Mesenteric fat pad (tissue), 1 donor: ENCODE measurements at places on chromosomes 6 and 20. TPM values are rescaled to one million over a fixed set of nuclear protein-coding genes. Genes with fewer than 3 reads are reported as not detected.

SLC22A2 gene
- not detected for total RNA-seq

- DNase-seq = no peak
Measured at GRCh38 chr20:658731-659291, 5.8 kb upstream of the SRXN1 start.

GRCh38 chr6:3457710-3458602 lies 1.1 kb upstream of the SLC22A23 start:
- DNase-seq = peak; percentile 76

CCDC170 gene
- 2.4 TPM for total RNA-seq

GRCh38 chr20:51554538-51555165 lies 12.1 kb upstream of the NFATC2 start:
- DNase-seq = no peak

NTSR1 gene
- total RNA-seq = not detected

COL11A2 gene
- 0.67 TPM for total RNA-seq

KIAA0408 gene
- total RNA-seq = 2.7 TPM

TCP11 gene
- total RNA-seq = not detected

CNR1 gene
- total RNA-seq = 16.7 TPM

GRCh38 chr6:89430201-89430962 lies 2.6 kb upstream of the ANKRD6 start:
- no peak for DNase-seq

GRCh38 chr6:1412901-1413300 lies 23.5 kb downstream of the FOXF2 start:
- DNase-seq = no peak

GRCh38 chr20:7355051-7355450 lies 585.2 kb downstream of the HAO1 start:
- DNase-seq = no peak

GRCh38 chr6:113662688-113663333 lies 194.3 kb upstream of the MARCKS start:
- DNase-seq = no peak

DNA sequence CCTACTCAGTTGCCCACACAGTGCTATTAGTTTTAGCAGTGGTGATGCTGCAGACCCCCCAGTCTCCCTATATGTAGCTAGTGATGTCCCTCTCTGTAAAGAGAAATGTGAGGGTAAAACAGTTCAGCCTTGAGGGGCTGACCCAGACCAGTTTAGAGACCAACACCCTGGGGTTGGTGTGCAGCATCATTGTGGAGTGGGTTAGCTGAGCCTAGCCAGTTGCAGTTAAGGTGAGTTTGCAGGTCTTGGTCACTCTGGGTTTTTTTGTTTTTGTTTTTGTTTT lies 401 bp upstream of the B3GALT4 start:
- no peak for DNase-seq

- DNase-seq = no peak
Measured at GRCh38 chr6:132812756-132813172, 1.6 kb upstream of the RPS12 start.

NHLRC1 gene
- 2.1 TPM for total RNA-seq

GRCh38 chr6:130848945-130849344 lies 21.7 kb downstream of the SMLR1 start:
- no peak for DNase-seq

GRCh38 chr6:121460170-121460569 lies 24.7 kb downstream of the GJA1 start:
- DNase-seq = no peak

DNA sequence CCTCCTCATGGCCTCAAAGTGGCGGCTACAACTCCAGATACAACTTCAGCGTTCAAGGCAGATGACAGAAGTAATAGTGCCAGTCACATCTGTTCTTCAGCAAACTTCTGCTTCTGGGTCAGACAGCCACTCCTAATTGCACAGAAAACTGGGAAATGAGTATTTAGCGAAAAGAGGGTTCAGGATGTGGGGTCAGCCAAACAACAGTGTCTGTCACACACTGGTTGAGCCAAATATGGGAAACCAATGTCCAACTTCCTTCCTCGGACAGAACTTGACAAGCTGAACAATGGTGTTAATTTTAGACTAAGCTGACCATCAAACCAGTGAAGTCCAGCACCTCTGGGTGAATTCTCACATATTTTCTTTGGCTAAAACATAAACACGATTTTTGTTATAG lies 22.1 kb downstream of the NUDT3 start:
- DNase-seq = peak; percentile 35

NNAT gene
- 27.3 TPM for total RNA-seq

DEFB124 gene
- 1.7 TPM for total RNA-seq

GRCh38 chr20:25073544-25073943 lies 8.4 kb downstream of the VSX1 start:
- DNase-seq = peak; percentile 64

GRCh38 chr20:14523090-14523489 lies 185.7 kb upstream of the FLRT3 start:
- no peak for DNase-seq

- no peak for DNase-seq
Measured at GRCh38 chr6:82035526-82035925, 212.0 kb downstream of the IBTK start.

PPP1R3G gene
- 1.3 TPM for total RNA-seq

GRCh38 chr20:62229667-62230066 lies 8.7 kb upstream of the OSBPL2 start:
- DNase-seq = no peak
